ENCODE measurements at places on chromosomes 4 and X.

GRCh38 chrX:74372272-74372671 lies 49.0 kb upstream of the SLC16A2 start:
- DNase-seq: peak; percentile 23

GRCh38 chr4:126604268-126604867 lies 1028.4 kb upstream of the INTU start:
- DNase-seq: no peak

GRCh38 chr4:26197018-26197779 lies 123.6 kb upstream of the RBPJ start:
- no peak for DNase-seq

- no peak for DNase-seq
Measured at GRCh38 chr4:35883108-35883507, 361.2 kb downstream of the ARAP2 start.

- no peak for DNase-seq
Measured at GRCh38 chr4:133584714-133585113, 435.6 kb downstream of the PCDH10 start.

DNA sequence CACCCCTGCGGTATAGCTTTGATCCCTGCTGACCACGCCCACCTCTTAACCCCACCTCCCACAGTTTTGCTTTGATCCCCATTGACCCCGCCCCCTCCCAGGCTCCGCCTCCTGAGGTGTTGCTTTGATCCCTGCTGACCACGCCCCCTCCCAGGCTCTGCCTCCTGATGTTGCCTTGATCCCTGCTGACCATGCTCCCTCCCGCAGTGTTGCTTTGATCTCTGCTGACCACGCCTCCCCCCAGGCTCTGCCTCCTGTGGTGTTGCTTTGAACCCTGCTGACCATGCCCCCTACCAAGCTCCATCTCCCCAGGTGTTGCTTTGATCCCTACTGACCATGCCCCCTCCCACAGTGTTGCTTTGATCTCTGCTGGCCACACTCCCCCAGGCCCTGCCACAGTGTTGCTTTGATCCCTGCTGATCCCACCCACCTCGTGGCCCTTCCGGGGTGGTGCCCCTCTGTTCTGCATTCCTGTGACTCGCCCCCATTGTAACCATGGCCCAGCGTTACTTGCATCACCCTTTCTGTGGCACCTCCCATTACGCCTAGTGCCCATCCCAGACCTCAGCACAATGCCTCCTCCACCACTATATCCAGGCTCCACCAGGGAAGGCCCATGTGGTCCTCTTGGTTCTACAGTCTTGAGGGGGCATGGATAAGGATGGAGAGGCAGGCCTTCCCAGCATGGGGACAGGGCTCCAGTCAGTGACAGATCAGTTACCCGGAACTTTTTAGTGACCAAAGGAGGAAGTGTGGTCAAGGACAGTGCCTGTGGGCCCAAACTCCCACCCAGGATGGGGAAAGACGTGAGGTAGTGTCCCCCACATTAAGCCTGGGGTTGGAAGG lies 70.8 kb downstream of the ADRA2C start:
- no peak for DNase-seq

- DNase-seq: no peak
Measured at GRCh38 chr4:188195389-188195985, 56.2 kb downstream of the TRIML1 start.

DNA sequence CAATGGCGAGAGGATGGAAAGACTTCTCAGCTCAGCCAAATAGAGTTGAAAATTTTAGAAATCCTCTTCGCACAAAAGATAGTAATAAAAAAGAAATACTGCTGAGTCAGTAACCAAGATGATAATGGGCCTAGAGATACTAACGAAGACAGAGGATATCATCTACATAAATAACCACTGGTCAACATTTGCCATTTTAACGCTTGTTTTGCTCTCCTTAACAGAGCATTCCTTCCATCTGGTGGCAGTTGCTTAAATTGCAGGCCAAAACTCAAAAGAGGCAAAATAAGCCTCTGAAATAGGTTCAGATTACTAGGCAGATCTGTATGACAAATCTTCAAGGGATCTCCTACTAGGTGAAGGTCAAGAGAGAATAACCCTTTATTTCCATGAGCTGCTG lies 51.7 kb upstream of the MCF2 start:
- DNase-seq: no peak

DNA sequence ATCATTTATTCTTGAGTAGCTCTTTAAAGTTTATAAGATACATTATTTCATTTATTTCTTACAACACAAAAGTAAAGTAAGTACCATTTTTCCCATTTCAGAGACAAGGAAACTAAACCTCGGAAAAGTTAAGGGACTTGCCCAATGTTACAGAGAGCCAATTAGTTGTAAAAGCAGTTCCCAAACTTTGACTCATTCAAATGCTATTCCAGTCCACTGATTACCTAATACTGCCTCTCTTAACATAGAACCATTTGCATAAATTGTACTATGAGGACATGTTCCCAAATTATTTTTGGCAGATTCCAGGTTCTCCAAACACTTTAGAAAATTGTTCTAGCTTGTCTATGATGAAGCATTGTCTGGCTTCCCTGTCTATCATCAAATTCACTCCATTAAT lies 45.6 kb upstream of the GRIA3 start:
- no peak for DNase-seq

- DNase-seq: no peak
Measured at GRCh38 chr4:165299399-165300060, 27.9 kb upstream of the MSMO1 start.

- DNase-seq: no peak
Measured at GRCh38 chr4:176981074-176981473, 188.4 kb upstream of the VEGFC start.

DNA sequence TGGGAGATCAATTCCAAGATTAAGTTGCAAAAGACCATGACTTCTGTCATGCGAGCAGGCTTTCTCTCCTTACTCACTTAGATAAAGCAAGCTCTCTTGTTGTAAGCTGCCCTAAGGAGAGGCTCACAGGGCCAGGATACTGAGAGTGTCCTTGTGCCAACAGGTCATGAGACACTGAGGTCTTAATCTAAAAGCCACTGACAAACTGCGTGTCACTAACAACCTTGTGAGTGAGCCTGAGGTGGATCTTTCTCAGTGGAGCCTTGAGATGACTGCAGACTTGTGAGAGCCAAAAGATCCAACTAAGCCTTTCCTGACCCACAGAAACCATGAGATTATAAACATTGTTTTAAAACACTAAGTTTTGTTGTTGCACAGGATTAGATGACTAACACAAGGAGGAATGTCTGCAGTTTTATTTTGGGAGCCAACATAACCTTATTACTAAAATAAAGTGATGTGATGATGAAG lies 170.5 kb downstream of the SLC39A8 start:
- no peak for DNase-seq

- DNase-seq: no peak
Measured at GRCh38 chr4:77189412-77189811, 32.4 kb downstream of the CCNG2 start.

- no peak for DNase-seq
Measured at GRCh38 chrX:45783002-45783401, 582.3 kb upstream of the DIPK2B start.

GRCh38 chr4:184215709-184216328 lies 1.9 kb downstream of the ENPP6 start:
- DNase-seq: no peak

DNA sequence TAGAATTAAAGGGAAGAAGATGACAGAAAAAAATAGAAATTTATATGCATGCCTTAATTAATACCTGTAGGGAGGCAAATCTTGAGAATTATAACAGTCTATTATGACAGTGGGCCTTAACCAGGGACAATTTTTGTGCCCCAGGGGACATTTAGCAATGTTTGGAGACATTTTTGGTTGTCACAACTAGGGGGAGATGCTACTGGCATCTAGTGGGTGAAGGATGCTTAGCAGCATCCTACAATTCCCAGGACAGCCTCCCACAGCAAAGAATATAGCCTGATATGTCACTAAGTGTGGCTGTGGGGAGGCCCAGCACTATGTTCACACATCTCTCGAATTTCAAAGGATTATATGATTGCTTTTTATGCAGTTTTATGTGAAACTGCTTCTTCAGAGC lies 10.5 kb downstream of the GPR82 start:
- DNase-seq: no peak

DNA sequence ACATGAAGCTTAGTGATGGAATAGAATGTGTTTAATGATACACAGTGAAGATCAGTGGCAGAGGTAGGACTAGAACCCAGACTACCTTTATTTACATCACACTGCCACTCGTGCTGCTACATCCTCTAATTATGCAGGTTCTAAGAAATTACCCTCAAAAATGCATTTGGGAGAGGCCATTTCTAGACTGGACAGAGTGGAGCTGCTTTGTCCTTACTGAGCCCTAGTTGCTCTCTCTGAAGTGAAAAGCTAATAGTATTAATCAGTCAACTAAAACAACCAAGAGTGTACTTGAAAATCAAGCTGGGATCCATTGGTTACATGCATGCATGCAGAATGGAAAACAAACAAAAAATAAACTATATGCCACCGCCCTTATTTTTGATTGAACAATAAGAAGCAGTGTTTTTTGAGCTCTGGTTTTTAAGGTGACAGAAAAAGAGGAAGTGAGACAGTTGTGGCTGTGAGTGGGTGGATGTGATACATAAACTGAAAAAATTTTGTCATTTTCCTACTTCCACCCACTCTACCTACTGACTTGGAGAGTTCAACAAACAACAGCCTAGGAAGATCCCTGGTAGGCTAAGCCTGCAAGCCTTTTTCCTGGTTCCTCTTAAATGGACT lies 6.8 kb upstream of the VSIG4 start:
- DNase-seq: no peak

GRCh38 chr4:54843106-54843505 lies 185.3 kb downstream of the KIT start:
- no peak for DNase-seq
